CD8-positive, alpha-beta memory T cell (primary cell): ENCODE measurements at places on chromosomes 13 and 19. TPM values are rescaled to one million over a fixed set of nuclear protein-coding genes. Genes with fewer than 3 reads are reported as not detected.

ATCAY gene
- not detected for total RNA-seq

SIAH3 gene
- total RNA-seq, result 0.11 TPM

ZNF627 gene
- total RNA-seq, result 6.2 TPM

STARD13 gene
- 0.40 TPM for total RNA-seq

ZNF799 gene
- 3.6 TPM for total RNA-seq

SETDB2 gene
- total RNA-seq, result 13.1 TPM

KLK14 gene
- total RNA-seq, result 0.31 TPM

CATSPERD gene
- total RNA-seq, result not detected

CCL25 gene
- total RNA-seq, result not detected

CCDC122 gene
- total RNA-seq, result 2.4 TPM

SLC6A16 gene
- 1.1 TPM for total RNA-seq

KIR3DL2 gene
- total RNA-seq, result 0.27 TPM

TTC9B gene
- total RNA-seq, result not detected

NAT14 gene
- 27.5 TPM for total RNA-seq

U2AF2 gene
- 374 TPM for total RNA-seq

ONECUT3 gene
- total RNA-seq, result not detected

IGFL3 gene
- total RNA-seq, result not detected

ZNF709 gene
- total RNA-seq, result 2.5 TPM

CBLC gene
- total RNA-seq, result not detected
